ENCODE measurements at places on chromosomes 11 and 22.

GRCh38 chr11:44223238-44223637 lies 86.7 kb downstream of the ALX4 start:
- DNase-seq, result no peak

DNA sequence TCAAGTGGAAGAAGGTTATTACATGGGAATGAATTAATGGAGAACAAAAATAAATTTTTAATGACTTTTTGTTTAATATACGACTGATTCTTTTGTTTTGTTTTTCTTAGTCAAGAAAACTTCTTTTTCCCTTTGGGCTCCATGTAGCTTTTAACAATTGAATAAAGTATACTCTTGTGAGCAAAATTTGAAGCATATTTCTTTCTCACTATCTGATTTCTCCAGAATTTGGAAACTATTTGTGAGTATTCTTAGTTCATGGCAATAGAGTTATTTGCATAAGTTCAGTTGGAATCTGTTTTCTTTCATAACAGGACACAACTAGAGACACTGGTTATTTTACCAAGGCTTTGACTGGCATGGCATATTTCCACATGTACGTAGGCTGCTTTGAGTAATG lies 3.8 kb upstream of the APOL1 start:
- no peak for DNase-seq

- DNase-seq, result no peak
These were observed 38.5 kb upstream of the SPON1 start for GRCh38 chr11:13923716-13924650.

DNA sequence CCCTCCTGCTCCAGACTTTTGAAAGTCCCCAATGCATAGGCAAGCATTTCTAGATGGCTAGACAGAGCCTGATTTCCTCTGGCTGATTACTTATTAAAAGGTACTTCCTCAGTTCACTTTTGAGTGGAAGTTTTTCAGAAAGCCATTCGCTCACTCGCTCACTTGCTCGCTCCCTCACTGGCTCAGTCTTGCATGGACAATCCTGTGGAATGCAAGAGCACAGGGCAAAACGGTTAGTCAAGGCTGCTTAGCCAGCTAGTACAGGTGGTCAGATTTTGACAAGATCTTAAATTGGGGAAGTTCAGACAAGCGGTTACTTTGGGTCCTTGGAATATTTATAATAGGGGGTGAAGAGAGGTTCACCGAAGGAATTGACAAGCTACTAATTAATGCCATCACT lies 101.0 kb downstream of the ARL14EP start:
- peak; percentile 51 for DNase-seq

DNA sequence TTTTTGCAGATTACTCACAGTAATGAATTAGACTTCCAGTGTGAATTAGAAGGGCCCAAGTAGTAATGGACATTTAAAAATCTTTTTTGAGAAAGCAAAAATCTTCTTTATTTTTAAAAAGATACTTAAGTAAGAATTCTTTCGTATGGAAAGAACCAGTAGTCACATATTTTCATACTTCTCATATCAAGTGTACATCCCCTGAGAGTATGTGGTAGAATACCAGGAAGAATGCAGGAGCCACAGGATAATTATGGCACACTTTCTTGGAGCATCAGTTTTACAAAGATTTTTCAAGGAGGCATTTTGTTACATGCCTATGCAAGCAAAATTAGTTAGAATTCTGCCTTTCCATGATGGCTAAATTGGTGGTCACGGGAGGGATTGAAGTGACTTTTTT lies 28.1 kb downstream of the POLD3 start:
- no peak for DNase-seq

GRCh38 chr11:134261626-134262488 lies 8.5 kb downstream of the ACAD8 start:
- peak; percentile 35 for DNase-seq

GRCh38 chr11:66042227-66042995 lies 6.5 kb downstream of the GAL3ST3 start:
- DNase-seq, result no peak

DNA sequence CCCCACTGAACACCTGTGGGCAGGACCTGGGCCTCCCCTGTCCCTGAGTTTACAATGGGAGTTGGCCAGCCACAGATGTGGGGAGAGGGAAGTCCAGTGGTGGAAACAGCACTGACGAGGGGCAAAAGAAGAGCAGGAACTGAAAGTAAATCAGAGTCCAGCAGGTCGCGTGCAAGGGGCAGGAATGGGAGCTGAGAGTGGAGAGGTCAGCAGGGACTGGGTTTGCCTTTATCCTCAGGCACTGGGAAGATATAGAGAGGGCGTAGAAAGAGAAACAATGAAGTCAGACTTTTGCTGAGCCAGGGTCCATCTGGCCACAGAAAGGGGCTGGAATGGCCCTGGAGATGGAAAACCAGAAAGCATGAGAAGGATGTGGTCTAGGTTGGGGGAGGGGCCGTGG lies 8.5 kb downstream of the P2RY6 start:
- DNase-seq, result no peak

GRCh38 chr11:1150769-1151365 lies 6.9 kb upstream of the MUC5AC start:
- no peak for DNase-seq

DNA sequence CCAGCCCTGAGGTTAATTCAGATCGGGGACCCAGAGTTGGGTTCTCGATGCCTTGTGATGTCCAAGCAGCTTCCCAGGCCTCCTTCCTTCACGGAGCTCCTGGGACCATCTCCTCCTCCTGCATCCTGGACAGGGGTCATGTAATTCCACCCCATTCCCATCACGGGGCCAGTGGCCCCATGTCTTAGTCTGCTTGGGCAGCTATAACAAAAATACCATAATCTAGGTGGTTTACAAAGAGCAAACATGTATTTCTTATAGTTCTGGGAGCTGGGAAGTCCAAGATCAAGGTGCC lies 41.7 kb upstream of the PRDM11 start:
- DNase-seq, result no peak

DNA sequence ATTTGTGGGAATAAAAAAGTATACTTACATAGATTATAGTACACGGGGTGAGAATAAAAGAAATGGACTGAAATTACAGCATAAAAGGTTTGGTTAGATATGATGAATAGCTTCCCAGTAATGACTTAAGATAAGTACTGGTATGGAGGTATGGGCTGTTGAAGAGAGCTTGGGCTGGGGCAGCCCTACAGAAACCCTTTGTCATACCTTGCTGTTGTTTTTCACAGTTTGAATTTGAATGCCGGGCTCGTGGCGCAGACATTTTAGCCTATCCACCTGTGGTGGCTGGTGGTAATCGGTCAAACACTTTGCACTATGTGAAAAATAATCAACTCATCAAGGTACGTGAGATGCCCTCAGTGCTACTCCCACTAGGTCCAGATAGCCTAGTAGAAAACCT lies 42.3 kb upstream of the RBX1 start:
- DNase-seq, result no peak

GRCh38 chr11:94519478-94520084 lies 7.3 kb downstream of the C11orf97 start:
- no peak for DNase-seq

DNA sequence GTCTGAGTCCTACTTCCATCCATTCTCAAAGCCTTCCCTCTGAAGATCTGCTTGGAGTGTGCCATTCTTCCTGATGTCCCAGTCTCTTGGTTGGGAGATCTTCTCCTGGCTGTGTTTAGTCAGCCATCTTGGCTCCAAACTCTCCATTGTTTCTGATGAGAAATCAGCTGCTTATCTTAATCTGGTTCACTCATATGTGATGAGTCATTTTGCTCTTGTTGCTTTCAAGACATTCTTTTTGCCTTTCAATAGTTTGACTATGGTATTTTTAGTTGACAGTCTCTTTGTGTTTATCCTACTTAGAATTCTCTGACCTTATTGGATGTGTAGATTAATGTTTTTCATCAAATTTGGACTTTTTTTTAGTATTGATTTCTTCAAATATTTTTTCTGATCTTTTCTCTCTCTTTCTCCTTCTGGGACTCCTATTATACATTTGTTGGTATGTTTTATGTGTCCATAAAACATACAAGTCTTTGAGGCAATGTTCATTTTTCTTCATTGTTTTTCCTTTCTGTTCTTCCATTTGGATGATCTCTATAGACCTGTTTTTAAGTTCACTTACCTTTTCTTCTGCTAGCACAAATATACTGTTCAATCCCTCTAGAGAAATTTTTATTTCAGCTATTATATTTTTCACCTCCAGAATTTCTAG lies 77.2 kb upstream of the CLPB start:
- no peak for DNase-seq

GRCh38 chr11:64803846-64804345 lies 882 bp upstream of the MAP4K2 start:
- DNase-seq, result no peak

- DNase-seq, result no peak
These were observed 11.5 kb downstream of the CLMP start for GRCh38 chr11:123183391-123184099.

Data from nephron progenitor cell (in vitro differentiated cells).